ENCODE measurements at places on chromosomes 16 and 17. TPM values are rescaled to one million over a fixed set of nuclear protein-coding genes. Genes with fewer than 3 reads are reported as not detected.

DNA sequence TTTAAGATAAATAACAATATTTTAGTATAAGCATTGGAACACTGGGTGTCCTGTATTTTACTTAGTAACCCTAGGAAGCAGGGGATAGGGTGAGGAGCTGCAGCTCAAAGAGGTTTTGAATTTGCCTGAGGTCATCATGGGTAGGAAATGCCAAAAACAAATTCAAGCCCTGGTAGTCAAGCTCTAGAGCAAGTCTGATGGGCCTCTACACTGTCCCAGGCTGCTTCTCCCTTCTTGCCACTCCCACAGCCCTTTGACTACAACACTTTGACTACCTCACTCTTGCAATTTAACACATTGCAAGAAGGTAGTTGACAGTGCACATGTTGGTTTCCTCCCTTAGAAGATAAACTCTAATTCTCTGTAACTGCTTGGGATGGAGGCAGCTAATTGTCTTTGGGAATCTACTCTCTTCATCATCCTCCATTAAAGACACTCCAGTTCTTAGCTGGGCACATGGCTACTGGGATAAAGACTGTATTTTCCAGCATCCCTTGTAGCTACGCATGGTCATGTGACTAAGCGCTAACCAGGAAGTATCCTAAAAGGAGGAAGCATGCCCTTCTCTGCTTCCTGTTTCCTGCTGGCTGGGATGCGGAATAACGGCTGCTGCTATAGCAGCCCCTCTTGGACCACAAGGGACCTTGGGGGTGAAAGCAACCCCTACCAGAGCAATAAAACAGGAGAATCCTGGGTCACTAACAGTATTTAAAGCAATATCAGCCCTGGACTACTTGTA lies 30.7 kb upstream of the SSTR2 start:
- no peaks in the 10 kb centered on the region for H3K27me3 ChIP-seq
- DNase-seq: no peak

GRCh38 chr17:72622661-72623433 lies 469.6 kb downstream of the SLC39A11 start:
- H3K27me3 ChIP-seq: no peaks in the 10 kb centered on the region
- no peak overlapping the region for H3K4me3 ChIP-seq
- H3K27ac ChIP-seq: no peak overlapping the region
- no peaks in the 10 kb centered on the region for H3K4me1 ChIP-seq

DNA sequence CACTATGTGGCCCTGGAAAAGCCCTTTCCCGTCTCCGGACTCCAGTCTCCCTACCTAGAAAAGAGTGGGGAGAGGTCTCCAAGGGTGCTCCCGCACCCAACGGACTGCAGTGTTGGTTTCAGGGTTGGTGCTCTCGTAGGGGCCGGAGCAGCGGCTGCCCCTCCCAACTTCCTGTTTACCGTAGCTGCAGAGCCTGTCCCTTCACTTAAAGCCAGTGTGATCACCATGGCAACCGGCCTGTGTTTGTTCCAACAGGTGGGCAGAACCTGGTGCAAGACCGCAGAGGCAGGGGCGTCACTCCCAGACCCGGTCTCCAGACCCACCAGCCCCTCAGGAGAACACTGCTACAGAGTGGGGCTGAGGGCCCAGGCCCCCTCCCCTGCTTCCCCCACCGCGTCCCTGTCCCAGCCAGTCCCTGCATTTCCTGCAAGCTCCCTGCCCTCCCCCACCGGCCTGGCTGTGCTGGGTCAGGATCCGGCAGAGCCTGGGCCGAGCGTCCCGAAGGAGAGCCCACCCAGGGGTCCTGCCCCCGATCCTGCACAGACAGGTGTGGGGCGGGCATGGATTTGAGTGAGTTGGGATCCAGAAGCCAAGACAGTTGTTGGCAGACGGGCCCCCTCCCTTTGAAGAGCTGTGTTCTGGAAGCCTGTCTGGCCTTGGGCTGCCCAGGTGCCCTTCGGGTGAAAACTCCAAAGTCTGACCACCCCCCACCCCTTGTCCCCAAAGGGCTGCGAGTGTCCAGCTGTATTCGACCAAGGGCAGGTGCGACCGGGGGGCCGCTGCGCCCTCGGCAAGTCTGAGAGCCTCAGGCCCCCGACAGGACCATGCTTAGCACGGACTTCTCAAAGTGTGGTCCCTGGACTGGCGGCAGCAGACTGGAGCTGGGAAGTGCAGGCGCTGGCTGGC lies 1.5 kb upstream of the BAIAP3 start:
- DNase-seq: no peak
- no peak overlapping the region for H3K27ac ChIP-seq
- H3K4me1 ChIP-seq: peaks cover 14% of the 10 kb centered on the region
- peak overlapping the region; percentile 8 for H3K4me3 ChIP-seq
- no peaks in the 10 kb centered on the region for H3K36me3 ChIP-seq

The ZMYND15 gene
- not detected for total RNA-seq
